ENCODE measurements at places on chromosomes 7 and 10. TPM values are rescaled to one million over a fixed set of nuclear protein-coding genes. Genes with fewer than 3 reads are reported as not detected.

KEL gene
- under 0.01 TPM for total RNA-seq

FRMPD2 gene
- 0.50 TPM for total RNA-seq

CLEC5A gene
- not detected for total RNA-seq

AKR1C2 gene
- total RNA-seq: 0.97 TPM

FEZF1 gene
- total RNA-seq: not detected

EGR2 gene
- under 0.01 TPM for total RNA-seq

SORCS3 gene
- total RNA-seq: not detected

CAV2 gene
- total RNA-seq: 400 TPM

WDFY4 gene
- total RNA-seq: 1.5 TPM

Measured in bladder microvascular endothelial cell (primary cell).